ENCODE measurements at places on chromosomes 6 and 20. TPM values are rescaled to one million over a fixed set of nuclear protein-coding genes. Genes with fewer than 3 reads are reported as not detected.

- no peaks in the 10 kb centered on the region for H3K36me3 ChIP-seq
- H3K27me3 ChIP-seq, result peaks cover 10% of the 10 kb centered on the region
- H3K4me1 ChIP-seq, result no peaks in the 10 kb centered on the region
- H3K4me3 ChIP-seq, result no peak overlapping the region
Measured at GRCh38 chr6:10460096-10460495, 45.2 kb upstream of the TFAP2A start.

DNA sequence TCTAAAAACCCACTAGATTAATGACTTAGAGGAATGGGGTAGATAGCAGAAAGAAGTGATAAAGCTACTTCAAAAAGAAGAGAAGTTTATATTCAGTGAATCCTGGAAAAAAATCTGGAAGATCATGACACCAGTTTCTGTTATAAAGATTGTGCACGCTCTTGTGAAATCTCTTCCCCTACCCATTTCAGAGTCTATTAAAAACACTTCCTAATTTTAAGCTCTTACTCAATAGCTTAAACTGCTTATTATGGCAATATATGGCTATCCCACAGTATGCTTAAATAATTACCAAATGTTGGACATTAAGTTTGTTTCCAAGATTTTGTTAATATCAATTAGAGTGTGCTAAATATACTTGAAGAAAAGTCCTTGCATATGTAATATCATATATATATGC, 585.3 kb upstream of the MAN1A1 start:
- no peak overlapping the region for H3K27ac ChIP-seq
- no peaks in the 10 kb centered on the region for H3K36me3 ChIP-seq
- no peaks in the 10 kb centered on the region for H3K27me3 ChIP-seq
- no peak overlapping the region for H3K4me3 ChIP-seq
- H3K4me1 ChIP-seq, result no peaks in the 10 kb centered on the region

DNA sequence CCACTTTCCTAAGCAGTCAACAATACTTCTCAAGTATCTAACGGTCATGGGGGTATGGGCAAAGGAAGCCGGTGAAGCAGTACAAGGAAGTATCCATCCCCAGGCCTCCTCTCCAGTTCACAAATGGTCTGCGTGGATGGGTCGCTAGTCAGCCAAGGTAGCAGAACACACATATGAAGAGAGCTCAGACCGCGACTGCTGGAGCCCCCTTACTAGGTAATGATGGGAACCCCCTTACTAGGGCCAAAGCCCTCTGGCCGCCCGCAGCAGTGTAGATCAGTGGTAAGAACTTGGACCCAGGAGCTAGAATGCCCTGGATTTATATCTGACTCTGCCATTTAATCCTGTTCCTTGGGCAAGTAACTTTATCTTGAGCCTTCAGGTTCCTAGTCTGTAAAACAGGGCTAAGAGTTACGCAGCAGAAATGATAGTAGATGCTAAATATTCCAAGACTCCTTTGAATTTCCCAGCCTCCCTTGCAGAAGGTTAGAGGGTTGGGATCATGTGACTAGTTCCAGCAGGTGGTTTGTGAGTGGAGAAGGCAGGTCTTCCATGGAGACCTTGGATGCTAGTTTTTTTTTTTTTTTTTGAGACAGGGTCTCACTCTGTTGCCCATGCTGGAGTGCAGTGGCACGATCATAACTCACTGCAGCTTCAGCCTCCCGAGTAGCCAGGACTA, 2.1 kb upstream of the CLPSL2 start:
- no peaks in the 10 kb centered on the region for H3K36me3 ChIP-seq
- H3K4me3 ChIP-seq, result no peak overlapping the region
- no peak for DNase-seq

- no peak overlapping the region for H3K4me3 ChIP-seq
- H3K36me3 ChIP-seq, result no peaks in the 10 kb centered on the region
- H3K27me3 ChIP-seq, result peaks cover 1% of the 10 kb centered on the region
- no peak overlapping the region for H3K27ac ChIP-seq
Measured at GRCh38 chr20:44714102-44714700, 968 bp upstream of the CCN5 start.

- no peak for DNase-seq
- no peak overlapping the region for H3K27ac ChIP-seq
- H3K4me3 ChIP-seq, result no peak overlapping the region
- no peaks in the 10 kb centered on the region for H3K27me3 ChIP-seq
- no peaks in the 10 kb centered on the region for H3K4me1 ChIP-seq
- peaks cover 52% of the 10 kb centered on the region for H3K36me3 ChIP-seq
Measured at GRCh38 chr20:48651960-48652359, 175.8 kb downstream of the PREX1 start.

DNA sequence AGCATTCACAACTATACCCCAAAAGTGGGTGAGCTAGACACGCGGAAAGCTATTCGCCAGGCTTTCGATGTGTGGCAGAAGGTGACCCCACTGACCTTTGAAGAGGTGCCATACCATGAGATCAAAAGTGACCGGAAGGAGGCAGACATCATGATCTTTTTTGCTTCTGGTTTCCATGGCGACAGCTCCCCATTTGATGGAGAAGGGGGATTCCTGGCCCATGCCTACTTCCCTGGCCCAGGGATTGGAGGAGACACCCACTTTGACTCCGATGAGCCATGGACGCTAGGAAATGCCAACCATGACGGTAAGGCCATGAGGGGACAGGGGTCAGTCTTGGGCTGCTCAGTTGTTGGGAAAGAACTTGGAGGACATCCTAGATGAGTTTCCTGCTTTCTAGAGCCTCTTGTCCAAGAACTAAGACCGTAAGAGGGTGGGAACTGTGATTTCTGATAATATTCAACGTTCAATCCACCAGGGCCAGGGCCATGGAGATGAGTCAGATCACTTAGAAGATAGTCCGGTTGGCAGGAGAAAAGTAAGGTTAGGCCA, 23.4 kb downstream of the MMP24OS start:
- H3K4me1 ChIP-seq, result peaks cover 13% of the 10 kb centered on the region
- no peak for DNase-seq
- no peak overlapping the region for H3K4me3 ChIP-seq
- H3K27me3 ChIP-seq, result no peaks in the 10 kb centered on the region
- H3K27ac ChIP-seq, result no peak overlapping the region
- no peaks in the 10 kb centered on the region for H3K36me3 ChIP-seq

- H3K27ac ChIP-seq, result no peak overlapping the region
- H3K27me3 ChIP-seq, result peaks cover 2% of the 10 kb centered on the region
- H3K4me1 ChIP-seq, result no peaks in the 10 kb centered on the region
- H3K4me3 ChIP-seq, result no peak overlapping the region
- H3K36me3 ChIP-seq, result no peaks in the 10 kb centered on the region
- no peak for DNase-seq
Measured at GRCh38 chr6:108001696-108002231, 43.8 kb upstream of the SEC63 start.

- H3K4me3 ChIP-seq, result no peak overlapping the region
- no peaks in the 10 kb centered on the region for H3K4me1 ChIP-seq
- peaks cover 3% of the 10 kb centered on the region for H3K36me3 ChIP-seq
- H3K27ac ChIP-seq, result no peak overlapping the region
- DNase-seq, result no peak
Measured at GRCh38 chr6:169508452-169508851, 193.4 kb downstream of the WDR27 start.

- no peak overlapping the region for H3K4me3 ChIP-seq
- no peaks in the 10 kb centered on the region for H3K36me3 ChIP-seq
- H3K27ac ChIP-seq, result no peak overlapping the region
- no peak for DNase-seq
- no peaks in the 10 kb centered on the region for H3K27me3 ChIP-seq
- no peaks in the 10 kb centered on the region for H3K4me1 ChIP-seq
Measured at GRCh38 chr20:1918491-1919165, 23.4 kb downstream of the SIRPA start.

- no peaks in the 10 kb centered on the region for H3K36me3 ChIP-seq
- peak; percentile 18 for DNase-seq
- H3K27ac ChIP-seq, result no peak overlapping the region
- peak overlapping the region; percentile 75 for H3K4me3 ChIP-seq
- peaks cover 6% of the 10 kb centered on the region for H3K4me1 ChIP-seq
- peaks cover 43% of the 10 kb centered on the region for H3K27me3 ChIP-seq
Measured at GRCh38 chr20:3239867-3240775, 1.1 kb upstream of the SLC4A11 start.

GRCh38 chr6:88380083-88380482, 213.9 kb upstream of the CNR1 start:
- H3K27ac ChIP-seq, result no peak overlapping the region
- H3K4me3 ChIP-seq, result no peak overlapping the region
- no peaks in the 10 kb centered on the region for H3K4me1 ChIP-seq
- H3K36me3 ChIP-seq, result no peaks in the 10 kb centered on the region
- DNase-seq, result no peak

- H3K27me3 ChIP-seq, result peaks cover 3% of the 10 kb centered on the region
- DNase-seq, result no peak
- H3K36me3 ChIP-seq, result no peaks in the 10 kb centered on the region
- no peak overlapping the region for H3K27ac ChIP-seq
- no peak overlapping the region for H3K4me3 ChIP-seq
- no peaks in the 10 kb centered on the region for H3K4me1 ChIP-seq
Measured at GRCh38 chr6:12327391-12327790, 37.2 kb downstream of the EDN1 start.

GRCh38 chr6:41626917-41627316, 11.4 kb upstream of the MDFI start:
- H3K4me3 ChIP-seq, result no peak overlapping the region
- H3K4me1 ChIP-seq, result peaks cover 6% of the 10 kb centered on the region
- H3K27ac ChIP-seq, result no peak overlapping the region
- peaks cover 12% of the 10 kb centered on the region for H3K27me3 ChIP-seq

DNA sequence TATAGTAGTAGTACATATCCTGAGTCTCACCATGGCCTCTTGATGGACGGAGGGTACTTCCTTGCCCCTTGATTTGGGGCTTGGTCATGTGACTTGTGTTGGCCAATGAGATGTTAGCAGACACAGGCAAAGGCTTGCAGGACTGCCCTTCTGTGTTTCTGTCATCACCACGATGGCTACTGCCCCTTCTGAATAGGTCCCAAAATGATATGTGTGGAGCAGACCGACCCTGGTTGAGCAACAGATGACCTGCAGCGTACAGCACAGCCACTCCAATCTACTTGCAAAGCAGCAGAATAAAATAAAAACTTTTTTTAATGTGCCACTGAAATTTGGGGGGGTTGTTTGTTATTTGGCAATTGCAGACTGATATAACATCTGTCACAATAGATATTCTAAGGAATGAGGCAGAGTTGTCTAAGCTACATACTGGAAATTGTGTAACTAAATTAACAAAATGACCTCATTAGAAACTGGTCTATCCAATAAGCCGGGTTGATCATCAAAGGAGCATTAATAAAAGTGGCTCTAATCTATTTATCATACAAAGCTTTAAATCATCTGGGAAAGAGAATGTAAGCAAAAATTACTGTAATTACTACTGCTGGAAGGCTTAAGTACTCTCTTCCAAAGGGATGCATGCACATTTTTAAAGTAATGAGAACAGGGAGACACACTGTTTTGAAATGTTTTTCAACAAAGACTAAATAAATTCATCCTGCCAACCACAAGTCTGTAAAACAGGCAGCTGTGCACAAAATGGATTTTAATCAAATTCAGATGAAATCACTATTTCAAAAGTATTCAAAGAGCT, 209.5 kb downstream of the KIF16B start:
- no peaks in the 10 kb centered on the region for H3K4me1 ChIP-seq
- H3K4me3 ChIP-seq, result no peak overlapping the region
- DNase-seq, result no peak
- H3K27me3 ChIP-seq, result no peaks in the 10 kb centered on the region

DNA sequence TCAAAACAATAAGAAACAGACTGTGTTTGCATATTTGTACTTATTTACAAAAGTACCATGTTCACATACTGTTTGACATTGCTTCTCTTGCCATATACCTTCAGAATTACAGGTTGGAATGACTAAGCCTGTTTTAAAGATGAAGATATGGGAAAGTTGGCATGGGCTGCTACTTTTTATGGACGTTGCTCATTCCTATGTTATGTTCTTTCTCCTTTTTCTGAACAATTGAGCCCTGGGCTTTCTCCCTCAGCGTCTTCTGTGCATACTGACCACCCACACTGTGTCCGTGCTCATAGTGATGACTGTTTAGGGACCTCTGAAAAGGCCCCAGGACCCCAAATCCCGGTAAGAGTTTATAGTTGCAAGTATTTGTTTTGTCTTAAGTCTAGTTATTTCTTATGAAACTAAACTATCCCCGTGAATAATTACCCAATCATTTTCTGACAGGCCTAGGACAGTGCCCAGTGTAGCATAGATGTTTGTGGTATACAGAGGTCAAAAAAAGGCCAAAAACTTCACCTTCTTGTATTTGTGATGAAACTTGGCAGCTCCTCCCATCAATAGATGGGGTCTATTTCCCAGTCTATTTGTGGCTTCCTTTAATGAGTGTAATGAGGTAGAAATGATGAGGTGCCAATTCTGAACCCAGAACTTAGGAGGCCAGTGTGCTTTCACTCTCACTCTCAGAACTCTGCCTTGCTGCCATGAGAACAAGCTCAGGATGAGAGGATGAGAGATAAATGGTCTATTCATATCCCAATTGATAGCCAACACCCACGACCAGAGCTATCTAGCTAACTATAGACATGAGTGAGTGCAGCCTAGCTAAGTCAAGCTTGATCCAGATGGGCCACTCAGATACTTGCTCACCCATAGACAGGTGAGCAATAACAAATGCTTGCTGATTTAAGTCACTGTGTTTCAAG, 40.9 kb downstream of the GSTA4 start:
- no peak overlapping the region for H3K4me3 ChIP-seq
- no peak for DNase-seq
- H3K27ac ChIP-seq, result no peak overlapping the region
- H3K4me1 ChIP-seq, result no peaks in the 10 kb centered on the region
- no peaks in the 10 kb centered on the region for H3K36me3 ChIP-seq
- peaks cover 2% of the 10 kb centered on the region for H3K27me3 ChIP-seq

- no peak for DNase-seq
- H3K27ac ChIP-seq, result no peak overlapping the region
- peaks cover 8% of the 10 kb centered on the region for H3K4me1 ChIP-seq
- no peaks in the 10 kb centered on the region for H3K36me3 ChIP-seq
- H3K27me3 ChIP-seq, result no peaks in the 10 kb centered on the region
- no peak overlapping the region for H3K4me3 ChIP-seq
Measured at GRCh38 chr6:36671687-36672375, 6.7 kb upstream of the CDKN1A start.

GRCh38 chr20:57210054-57210910, 56.2 kb downstream of the BMP7 start:
- no peaks in the 10 kb centered on the region for H3K36me3 ChIP-seq
- H3K4me1 ChIP-seq, result no peaks in the 10 kb centered on the region
- H3K4me3 ChIP-seq, result no peak overlapping the region
- DNase-seq, result no peak
- H3K27me3 ChIP-seq, result peaks cover 7% of the 10 kb centered on the region
- no peak overlapping the region for H3K27ac ChIP-seq

HLA-DQB1 gene
- total RNA-seq, result 10.1 TPM

EYA2 gene
- total RNA-seq, result not detected

SYCP2L gene
- total RNA-seq, result 0.10 TPM

CHRNA4 gene
- total RNA-seq, result not detected

LY6G6C gene
- not detected for total RNA-seq

NMBR gene
- total RNA-seq, result not detected

GCM1 gene
- total RNA-seq, result not detected

HIVEP2 gene
- total RNA-seq, result 24.3 TPM

SIM1 gene
- total RNA-seq, result not detected

ELMO2 gene
- 57.4 TPM for total RNA-seq

SLC24A3 gene
- total RNA-seq, result not detected

KIAA1755 gene
- not detected for total RNA-seq

TOX2 gene
- 2.2 TPM for total RNA-seq

TAGAP gene
- total RNA-seq, result 41.6 TPM

VARS1 gene
- 153 TPM for total RNA-seq

All from activated CD4-positive, alpha-beta memory T cell treated with anti-CD3 and anti-CD28 coated beads for 36 hours (primary cell).